Nucleus accumbens (tissue), 56 donors: ENCODE measurements at places on chromosomes 2 and 18.

DNA sequence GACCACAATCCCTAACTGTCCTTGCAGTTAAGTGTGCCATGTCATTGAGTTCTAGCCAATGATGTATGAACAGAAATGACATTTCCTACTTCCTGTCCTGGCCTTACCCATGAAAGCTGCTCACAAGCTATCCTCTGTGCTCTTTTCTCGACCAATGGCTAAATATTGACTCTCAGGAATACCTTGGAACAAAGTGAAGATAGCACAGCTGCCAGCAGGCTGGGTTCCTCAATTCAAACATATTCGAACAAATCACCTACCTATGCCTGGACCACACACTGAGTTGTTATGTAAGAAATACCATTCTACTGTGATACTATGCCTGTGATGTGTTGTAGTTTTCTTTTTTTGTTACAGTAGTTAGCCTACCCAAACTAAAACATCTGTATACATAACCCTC is 65.1 kb downstream of the GAREM1 start:
- DNase-seq: no peak

GRCh38 chr18:60452421-60452820 is 79.8 kb upstream of the MC4R start:
- no peak for DNase-seq

DNA sequence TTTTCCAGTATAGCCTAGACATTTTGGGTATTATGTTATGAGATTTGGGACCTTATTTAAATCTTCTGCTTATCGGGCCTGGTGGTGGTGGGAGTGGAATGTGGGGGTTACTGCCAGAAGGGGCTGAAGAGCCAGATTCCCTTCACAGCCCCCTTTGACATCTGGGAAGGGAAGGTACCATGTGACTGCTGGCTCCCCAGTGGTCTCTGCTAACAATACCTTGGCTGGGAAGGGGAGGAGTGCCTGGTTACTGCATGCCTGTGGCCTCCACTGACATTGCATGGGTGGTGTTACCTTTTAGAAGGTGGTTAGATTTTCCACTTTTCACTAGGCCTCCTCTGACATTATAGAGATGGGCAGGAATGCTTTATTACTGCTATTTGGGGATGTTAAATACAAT is 8.0 kb downstream of the ATP9B start:
- no peak for DNase-seq

DNA sequence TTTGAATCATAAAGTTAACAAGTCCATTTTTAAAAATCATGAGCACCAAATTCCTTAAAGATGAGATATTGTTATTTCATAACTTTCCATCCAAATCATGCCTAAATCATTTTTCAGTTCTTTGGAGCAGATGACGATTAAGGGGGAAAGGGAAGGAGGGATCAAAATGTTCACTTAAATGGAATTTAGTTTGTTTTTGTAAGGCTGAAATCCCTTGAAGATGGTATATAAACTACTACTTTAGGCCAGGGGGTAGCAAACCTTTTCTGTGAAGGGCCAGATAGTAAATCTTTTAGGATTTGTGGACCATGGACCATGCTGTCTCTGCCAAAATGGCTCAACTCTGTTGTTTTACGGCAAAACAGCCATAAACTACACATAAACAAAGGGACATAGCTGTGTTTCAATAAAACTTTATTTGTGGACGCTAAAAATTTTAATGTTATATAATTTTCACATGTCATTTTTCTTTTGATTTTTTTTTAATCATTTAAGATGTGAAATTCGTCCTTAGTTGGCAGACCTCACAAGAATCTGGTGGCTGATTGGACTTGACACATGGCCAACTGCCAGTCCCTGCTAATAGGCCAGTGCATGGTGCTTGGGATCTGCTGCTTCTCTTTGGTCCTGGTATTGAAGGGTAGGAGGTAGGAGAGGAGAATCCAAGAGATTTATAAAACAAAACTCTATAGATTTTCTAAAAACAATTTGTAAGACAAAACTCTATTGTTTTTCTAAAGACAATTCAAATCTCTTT is 52.0 kb upstream of the RTN4 start:
- no peak for DNase-seq
